ENCODE measurements at places on chromosomes 1 and 21.

- DNase-seq = no peak
Observed at GRCh38 chr1:113991467-113991997, 12.3 kb downstream of the OLFML3 start.

DNA sequence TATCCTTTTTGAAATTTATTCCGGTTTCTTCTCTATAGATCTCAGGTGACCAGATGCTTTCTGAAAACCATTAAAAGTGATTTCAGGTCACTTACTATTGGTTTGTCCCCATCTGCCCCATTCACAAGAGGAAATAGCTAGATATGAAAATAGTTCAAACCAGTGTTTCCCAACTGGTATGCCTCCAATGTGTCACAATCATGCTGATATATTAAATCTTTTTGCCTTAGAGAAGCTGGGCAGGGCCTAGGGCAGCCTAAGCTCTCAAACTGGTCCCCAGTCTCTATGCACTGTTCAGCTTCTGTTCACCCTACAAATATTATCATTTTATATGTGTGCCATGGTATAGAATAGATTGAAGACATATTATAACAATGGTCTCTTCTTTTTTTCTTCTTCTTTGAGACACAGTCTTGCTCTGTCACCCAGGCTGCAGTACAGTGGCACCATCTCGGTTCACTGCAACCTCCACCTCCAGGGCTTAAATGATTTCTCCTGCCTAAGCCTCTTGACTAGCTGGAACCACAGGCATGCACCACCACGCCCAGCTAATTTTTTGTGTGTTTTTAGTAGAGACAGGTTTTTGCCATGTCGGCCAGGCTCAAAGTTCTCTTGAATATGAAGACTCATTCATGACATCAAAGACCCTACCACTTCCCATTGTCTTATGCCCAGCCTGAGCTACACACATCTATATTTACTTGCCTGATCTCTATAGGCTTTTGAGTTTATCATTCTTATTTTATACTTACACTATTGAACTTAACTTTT is 15.7 kb downstream of the PTPN22 start:
- DNase-seq = no peak

DNA sequence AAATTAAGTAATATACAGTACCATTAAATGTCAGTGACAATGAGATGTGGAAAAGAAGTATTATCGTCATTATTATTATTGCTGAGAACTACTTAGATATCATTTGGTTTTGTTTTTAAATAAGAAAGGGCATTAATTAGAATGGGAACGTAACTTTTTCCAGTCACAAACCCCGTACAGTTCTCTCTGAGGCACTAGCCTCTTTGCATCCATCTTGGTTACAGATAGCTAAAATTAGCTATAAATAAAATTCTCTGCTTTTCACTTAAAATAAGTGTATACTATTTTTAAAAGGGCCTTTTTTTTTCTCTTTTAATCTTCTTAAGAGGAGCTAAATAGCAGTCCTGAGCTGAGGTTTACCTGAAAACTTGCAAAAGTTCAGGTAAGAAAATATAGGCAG is 7.6 kb downstream of the PTGS2 start:
- DNase-seq = no peak

- DNase-seq = no peak
Observed at GRCh38 chr1:1177452-1178206, 3.9 kb downstream of the TTLL10 start.

All from CD4-positive, alpha-beta T cell treated with Interferon alpha-2 for 1 hour (primary cell).